SK-N-SH treated with all-trans-retinoic acid at 6 μM for 48 hours (cell line): ENCODE measurements at places on chromosomes 2 and 18.

GRCh38 chr18:9062418-9062751 is 40.1 kb upstream of the NDUFV2 start:
- no peak for ATAC-seq

- no peak for ATAC-seq
These were observed 80.7 kb downstream of the CTIF start for GRCh38 chr18:48619501-48619900.

DNA sequence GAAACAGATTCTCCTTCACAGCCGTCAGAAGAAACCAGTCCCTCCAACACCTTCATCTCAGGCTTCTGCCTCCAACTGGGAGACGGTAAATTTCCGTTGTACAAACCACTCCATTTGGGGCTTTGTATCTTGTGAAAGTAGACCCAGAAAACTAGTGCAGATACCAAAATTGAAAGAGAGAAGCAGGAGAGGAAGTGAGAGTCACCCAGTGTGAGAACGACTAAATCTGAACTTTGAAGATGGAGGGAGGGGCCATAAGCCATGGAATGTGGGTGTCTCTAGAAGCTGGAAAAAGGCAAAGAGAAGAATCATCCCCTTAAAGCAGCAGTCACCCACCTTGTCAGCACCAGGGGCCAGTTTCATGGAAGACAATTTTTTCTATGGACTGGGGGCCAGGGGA is 88.3 kb upstream of the LRATD1 start:
- no peak for ATAC-seq

DNA sequence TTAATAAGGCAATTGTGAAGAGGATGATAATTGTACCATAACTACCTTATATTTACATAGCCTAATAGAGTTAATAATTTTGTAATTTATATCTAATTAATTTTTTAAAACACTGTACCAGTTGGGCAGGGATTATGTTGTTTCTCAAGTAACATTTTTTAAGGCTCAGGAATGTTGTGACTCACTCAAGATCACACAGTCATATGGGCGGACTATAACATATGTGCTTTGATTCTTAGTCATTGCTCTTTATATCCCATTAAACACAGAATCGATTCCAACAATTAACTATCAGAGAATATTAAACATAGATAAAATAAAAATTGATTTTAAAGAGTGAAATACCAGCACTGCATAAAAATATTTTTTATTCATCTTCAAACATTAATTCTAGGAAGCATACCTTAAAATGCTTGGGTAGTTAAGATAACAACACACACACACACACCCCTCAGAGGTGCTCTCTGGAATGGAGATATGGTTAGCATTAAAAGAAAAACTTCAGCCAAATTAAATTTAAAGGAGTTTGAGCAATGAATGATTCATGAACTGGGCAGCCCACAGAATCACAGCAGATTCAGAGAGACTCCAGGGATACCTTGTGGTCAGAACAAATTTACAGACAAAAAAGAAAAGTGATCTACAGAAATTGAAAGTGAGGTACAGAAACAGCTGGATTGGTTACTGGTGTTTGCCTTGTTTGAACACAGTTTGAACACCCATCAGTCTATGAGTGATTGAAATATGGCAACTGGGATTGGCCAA is 869.4 kb upstream of the ID2 start:
- peak; percentile 82 for ATAC-seq

GRCh38 chr2:28390746-28391563 is 1.7 kb upstream of the FOSL2 start:
- ATAC-seq: peak; percentile 14

DNA sequence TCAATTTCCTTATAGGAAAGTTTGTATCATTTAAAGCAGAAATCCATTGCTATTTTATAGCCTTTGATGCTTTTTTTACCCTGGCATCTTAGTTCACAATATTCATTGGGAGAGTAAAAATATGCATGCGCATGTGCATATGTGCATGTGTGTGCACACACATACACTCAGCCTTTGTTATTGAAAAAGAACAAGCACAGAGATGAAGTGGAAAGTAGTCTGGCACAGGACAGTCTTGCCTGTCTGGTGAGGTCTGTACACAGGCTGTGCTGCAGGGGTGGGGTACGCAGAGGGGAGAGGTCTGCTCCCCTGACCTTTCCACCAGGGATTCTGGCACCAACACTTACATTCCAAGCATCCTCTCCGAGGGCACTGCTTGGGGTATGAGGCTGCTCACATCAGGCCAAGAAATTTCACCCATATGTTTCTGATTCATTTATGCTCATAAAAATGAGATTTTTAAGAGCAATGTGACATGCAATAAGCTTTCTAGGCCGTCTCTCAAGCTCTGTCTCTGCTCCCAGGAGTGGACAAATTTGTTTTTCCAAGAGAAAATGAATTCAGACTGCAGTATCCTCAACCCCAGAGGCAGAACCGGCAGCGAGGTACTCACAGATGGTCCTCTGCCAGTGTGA is 237.2 kb downstream of the INSIG2 start:
- ATAC-seq: no peak

- ATAC-seq: peak; percentile 70
These were observed 44.3 kb downstream of the CACNB4 start for GRCh38 chr2:152054593-152054992.

DNA sequence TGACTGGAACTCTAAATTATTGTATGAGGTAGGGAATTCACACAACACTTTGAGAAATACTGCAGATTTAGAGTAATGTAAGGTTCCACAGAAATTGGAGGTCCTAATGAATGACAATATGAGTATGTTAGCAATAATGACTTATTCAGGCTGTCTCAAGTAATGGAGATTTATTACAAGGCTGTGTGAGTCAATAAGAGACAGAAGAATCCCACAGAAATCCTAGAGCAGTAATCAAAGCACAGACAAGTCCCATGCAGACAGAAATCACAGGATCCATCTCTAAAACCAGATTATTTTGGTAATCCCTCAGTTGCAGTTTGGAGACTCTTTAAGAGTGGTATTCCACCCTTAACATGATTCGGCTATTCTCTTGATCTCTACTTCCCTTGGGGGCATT is 83.6 kb downstream of the FAM161A start:
- ATAC-seq: no peak

DNA sequence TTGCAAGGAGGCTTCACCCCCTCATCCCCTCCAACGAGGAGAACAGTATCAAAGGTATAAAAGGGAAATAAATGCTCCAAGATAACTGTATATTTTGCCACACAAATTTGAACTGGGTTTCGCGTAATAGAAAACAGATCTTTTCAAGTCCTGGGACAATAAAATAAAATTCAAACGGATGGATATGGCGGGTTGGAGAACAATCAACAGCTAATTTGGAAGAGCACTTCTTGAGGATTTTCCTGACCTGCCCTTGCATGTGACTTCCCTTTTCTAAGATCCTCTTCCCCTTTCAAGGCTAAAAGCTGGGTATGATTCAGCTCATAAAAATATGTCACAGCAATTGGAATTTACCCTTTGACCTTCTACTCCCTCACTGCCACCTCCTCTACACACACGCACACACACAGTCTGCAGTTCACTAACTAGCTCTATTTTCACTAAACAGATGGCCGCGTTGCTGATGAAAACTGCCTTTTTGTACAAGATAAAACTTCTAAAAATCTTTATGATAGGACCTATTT is 386.9 kb downstream of the FIGN start:
- no peak for ATAC-seq

DNA sequence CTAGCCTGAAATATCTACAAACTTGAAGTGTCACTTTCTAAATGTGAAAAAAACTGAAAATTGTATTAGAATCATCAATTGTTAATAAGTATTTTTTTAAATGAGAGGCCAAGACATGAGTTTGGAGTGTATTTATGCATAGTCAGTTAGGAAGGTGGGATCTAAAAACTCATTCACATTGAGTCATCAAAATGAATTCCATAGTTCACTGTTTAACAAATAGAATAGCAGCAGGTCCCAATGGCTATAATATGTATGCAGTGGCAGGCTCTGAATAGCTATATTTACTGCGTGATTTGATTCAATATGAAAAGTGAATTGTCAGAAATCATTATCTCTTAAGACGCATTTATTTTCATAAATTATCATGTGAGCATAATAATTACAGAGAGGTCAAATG is 256.1 kb downstream of the ZNF385B start:
- ATAC-seq: peak; percentile 56; the same call in 1 of the 3 replicates

DNA sequence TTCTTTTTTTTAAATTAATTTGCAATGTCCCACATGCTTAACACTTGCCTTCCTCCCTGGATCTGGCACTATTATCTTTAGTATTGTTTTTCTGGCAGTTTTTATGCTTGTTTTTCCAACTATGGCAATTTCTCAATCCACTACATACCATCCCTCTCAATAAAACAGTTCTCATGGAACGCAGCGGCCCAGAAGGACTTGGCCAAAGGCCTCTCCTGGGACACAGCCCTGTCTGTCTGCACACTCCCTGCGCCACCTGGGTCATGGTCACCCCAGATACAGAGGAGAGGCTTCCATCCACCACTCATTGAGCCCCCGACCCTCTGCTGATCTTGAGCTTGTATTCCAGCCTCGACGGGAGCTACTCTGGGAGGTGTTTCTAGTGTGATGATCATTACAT is 91.2 kb downstream of the TWIST2 start:
- ATAC-seq: no peak

DNA sequence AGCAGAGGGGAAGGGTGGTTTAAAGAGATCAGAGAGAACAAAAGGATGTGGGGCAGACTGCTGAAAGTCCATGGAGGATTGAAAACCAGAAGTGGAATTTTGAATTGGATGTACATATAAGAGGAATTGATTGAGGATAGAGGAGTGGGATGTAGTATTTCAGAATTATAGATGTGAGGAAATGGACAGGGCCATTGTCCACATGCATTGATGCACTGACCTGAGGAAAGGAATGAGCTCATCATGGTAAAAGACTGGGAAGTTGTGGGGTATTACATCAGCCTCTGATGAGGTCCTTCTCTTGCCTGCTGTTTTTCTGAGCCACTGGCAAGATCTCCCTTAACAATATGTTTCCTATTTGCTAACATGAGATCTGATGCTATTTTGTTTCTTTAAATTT is 365.7 kb upstream of the FANCL start:
- ATAC-seq: no peak

DNA sequence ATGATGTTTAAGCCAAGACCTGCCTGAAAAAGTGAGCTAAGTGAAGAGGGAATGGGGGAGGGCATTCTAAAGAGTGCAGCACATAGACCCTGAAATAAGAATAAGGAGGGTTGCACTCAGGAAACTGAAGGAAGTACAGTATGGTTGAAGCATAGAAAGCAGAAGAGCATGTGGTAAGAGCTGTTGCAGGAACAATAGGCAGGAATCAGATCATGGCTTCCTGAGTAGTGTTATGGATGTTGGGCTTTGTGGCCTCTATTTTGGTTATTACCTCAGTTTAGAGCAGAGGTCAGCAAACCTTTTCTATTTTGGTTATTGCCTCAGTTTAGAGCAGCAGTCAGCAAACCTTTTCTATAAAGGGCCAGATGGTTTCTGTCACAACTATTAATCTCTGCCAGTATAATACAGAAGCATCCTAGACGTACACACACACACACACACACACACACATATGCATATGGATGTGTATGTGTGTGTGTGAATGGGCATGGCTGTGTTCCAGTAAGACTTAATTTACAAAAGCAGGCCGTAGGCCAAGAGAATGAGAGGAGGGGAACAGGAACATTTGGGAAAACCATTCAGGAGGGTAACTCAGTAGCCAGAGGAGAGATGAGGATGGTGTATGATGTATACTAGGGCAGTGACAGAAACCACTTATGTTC is 91.1 kb upstream of the MYO3B start:
- ATAC-seq: peak; percentile 26; the same call in 1 of the 3 replicates

- ATAC-seq: no peak
These were observed 135.0 kb downstream of the FIGN start for GRCh38 chr2:163600801-163601200.

DNA sequence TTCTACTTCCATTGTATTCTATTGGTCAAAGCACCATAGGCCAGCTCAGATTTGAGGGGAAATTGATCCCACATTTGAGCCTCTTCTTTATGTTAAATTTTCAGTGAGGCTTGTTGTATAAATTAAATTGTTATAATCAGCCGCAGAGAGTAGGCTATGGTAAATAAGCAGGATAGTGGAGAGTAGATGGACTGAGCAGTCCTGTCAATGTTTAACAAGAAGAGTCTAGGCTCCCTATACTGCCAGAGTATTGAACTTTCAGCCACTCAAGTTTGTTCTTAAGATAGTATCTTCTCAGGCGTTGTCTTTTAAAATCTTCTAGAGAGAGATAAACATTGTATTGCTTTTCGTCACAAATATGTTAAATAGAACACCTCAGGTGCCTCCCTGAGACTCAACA is 100.9 kb downstream of the PRKRA start:
- ATAC-seq: no peak

DNA sequence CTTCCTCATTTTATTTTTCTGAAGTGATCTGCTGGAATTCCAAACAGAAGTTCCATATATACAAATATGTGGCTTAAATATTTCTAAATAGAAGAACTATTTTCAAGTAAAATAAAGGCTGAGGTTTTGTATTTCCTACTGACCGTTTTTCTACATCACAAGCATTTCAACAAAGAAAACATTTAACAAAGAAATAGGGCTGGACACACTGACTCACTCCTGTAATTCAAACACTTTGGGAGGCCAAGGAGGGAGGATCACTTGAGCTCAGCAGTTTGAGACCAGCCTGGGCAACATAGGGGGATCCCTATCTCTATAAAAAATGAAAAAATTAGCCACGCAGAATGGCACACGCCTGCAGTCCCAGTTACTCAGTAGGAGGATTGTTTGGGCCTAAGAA is 44.6 kb downstream of the TANK start:
- no peak for ATAC-seq

GRCh38 chr2:192148620-192149321 is 46.0 kb downstream of the TMEFF2 start:
- ATAC-seq: peak; percentile 81

DNA sequence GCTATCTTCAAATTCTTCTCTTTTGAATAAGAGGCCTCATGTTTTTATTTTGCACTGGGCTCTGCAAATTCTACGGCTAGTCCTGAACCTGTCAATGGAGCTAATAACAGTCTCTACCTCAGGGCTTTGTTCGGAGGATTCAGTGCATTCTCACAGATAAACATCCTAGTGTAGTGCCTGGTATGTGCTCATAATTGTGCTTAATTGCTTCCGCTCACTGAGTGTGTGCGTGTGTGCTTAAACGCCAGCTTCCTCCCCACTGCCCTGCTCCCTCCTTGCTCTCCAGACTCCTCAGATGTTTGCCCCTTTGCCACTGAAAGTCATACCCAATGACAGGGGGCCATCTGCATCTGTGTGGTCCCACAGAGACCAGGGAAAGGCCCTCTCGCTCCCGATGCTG is 6.7 kb downstream of the GYPC start:
- no peak for ATAC-seq

DNA sequence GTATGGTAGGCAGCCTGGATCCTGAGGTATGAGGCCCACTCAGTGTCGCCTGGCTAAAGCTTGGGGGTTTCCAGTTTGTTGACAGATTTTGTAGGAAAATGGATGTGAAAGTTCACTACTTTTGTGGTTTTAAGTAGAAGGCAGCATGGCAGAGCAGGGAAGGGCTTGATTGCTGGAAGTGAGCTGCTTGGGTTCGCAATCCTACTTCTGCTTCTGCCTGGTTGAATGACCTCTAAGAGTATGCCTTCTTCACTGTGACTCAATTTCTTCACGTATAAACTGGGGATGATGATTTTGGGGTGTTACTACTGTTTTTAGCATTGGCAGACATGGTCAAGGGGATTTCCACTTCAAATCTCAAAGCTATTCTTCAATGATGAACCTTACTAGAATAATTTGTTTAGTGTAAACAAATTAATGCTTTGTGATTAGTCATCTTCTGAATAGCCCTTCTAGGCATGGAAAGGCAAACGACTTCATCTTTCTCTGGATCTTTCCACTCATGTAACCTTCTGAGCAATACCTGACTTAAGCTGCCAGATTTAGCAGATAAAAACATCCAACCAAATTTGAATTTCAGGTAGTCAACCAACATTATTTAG is 13.2 kb downstream of the BMP10 start:
- ATAC-seq: no peak

GRCh38 chr2:63012541-63012940 is 38.1 kb upstream of the OTX1 start:
- ATAC-seq: no peak
